ENCODE measurements at places on chromosomes 11 and 22.

GRCh38 chr11:62137276-62137861 is 13.6 kb downstream of the INCENP start:
- DNase-seq, result no peak

GRCh38 chr11:133955945-133956421 is 785 bp downstream of the IGSF9B start:
- DNase-seq, result no peak

DNA sequence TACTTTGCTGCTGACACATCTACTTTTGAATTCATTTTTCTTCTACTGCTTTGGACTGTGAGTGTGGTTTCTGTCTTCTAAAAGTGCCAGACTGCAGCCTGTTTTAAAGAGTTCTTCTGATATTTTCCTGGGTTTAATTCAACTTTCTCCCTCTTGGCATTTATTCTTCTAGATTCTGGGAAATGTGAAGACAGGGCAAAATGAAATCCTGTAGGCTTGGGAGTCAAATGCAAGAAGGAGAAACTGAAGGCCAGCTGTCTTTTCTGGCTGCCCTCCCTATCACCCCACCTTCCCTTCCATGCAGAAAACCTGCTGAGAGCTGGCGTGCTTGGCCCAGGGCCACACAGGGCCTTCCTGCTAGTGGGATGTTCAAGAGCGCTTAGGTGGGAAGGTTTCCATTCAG is 7.6 kb downstream of the ZNF70 start:
- DNase-seq, result no peak

DNA sequence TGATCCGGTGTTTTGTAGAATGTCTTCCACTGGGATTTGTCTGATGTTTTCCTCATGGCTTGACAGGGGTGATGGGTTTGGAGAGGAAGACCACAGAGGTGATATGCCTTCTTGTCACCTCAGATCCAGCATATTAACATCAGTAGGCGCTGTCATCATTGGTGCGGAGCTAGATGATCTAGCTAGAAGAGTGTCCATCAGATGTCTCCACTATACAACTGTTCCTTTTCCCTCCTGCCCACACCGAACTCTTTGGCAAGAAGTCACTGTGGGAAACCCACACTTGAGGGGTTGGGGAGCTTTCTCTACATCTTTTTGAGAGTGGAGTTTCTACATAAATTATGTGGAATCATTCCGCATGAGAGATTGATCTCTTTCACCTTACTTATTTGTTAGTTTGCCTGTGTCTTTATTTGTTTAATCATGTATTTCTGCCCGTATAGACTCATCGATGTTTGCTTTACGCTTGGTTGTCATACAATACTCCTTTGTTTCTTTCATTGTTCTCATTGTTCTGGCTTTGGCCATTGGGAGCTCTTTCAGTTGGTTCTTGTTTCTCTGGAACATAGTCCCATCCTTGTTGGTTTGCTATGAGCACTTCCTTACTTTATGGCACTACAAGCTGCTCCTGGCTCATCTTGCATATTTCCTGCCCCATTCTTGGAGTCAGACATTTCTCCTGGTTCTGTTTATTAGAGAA is 1420.3 kb downstream of the BRD1 start:
- no peak for DNase-seq

GRCh38 chr22:39476664-39477063 is 19.9 kb downstream of the MGAT3 start:
- no peak for DNase-seq

DNA sequence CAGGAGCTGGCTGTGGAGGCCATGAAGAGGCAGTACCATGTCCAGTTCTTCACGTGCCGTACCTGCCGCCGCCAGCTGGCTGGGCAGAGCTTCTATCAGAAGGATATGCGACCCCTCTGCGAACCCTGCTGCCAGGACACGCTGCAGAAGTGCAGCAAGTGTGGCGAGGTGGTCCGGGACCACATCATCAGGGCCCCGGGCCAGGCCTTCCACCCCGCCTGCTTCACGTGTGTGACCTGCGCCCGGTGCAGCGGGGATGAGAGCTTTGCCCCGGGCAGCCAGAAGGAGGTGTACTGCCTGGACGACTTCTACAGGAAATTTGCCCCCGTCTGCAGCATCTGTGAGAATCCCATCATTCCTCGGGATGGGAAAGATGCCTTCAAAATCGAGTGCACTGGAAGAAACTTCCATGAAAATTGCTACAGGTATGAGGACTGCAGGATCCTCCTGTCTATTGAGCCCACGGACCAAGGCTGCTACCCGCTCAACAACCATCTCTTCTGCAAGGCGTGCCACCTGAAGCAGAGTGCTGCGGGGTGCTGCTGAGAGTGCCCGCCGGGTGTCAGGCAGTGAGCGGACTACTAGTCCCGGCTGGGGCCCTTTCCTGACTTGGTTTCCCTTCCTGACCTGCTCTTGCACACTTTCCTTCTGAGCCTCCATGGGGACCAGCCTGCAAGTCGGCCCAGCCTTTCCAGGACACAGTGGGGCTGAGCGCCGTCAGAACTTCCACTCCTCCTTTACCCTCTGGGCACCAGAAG is 22.0 kb upstream of the PHF21A start:
- DNase-seq, result no peak

DNA sequence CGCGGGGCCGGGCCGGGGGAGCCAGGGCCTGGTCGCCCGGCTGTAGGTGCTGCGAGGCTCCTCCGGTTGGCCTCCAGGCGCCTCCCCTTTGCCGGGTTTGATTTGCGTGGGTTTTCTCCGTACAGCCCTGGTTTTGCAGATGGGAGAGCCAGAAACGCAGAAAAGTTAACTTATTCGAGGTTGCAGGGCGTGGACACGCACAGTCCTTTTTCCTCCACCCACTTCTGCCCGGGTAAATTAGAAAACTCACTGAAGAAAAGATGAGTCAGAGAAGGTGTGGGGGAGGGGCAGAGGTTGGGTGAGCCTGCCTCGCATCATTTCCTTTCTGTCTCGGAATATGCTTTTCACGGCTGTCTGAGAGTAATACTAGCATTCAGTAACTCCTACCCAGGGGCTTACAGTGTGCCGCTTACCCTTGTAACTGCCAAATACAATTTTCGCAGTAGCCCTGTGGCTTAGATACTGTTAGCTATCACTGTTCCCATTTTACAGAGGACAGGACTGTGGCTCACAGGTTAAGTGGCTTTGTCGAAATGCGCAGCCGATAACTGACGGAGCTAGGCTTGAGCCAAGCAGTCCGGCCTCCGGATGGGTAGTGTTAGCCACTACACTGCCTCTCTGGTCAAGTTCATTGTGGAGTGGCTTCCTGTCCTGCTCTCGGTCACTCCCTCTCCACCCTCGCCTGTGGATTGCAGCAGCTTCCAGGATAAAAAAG is 812 bp downstream of the FADD start:
- DNase-seq, result peak; percentile 75

GRCh38 chr11:63766531-63767235 is 1.9 kb downstream of the ZFTA start:
- DNase-seq, result no peak

GRCh38 chr11:73325036-73325981 is 17.2 kb downstream of the ARHGEF17 start:
- DNase-seq, result no peak

DNA sequence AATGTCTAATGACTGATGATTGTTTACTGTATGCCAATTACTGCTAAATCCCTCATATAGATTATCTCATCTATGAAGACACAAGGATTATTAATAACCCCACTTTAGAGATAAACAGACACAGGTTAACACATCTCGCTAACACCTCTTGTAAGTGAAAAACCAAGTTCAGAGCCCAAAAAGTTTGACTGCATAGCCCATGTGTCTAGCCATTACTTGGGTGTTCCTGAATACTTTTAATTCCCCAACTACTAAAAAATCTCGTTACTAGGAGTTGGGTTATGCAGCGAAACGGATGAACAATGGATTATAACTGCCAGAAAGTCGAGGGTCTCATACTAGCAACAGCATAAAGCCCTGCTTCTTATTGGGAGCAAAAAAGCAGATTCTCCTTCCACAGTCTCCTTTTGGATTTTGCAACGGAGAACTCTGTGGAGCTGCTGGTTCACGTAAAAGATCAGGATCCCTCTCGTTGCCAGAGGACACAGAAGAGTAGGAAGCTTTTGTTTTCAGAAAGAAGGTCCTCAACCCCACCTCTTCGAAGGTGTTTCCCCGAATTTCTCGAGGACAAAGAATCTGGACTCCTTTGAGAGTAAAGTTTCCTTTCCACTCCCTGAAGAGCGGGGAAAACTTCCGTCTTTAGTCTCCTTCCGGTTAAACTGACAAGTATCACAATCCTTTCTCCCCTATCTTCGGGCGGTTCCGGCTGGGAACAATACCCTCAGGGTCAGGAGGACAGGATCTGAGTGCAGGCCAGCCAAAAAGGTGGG is 979 bp downstream of the ZBED5 start:
- no peak for DNase-seq

DNA sequence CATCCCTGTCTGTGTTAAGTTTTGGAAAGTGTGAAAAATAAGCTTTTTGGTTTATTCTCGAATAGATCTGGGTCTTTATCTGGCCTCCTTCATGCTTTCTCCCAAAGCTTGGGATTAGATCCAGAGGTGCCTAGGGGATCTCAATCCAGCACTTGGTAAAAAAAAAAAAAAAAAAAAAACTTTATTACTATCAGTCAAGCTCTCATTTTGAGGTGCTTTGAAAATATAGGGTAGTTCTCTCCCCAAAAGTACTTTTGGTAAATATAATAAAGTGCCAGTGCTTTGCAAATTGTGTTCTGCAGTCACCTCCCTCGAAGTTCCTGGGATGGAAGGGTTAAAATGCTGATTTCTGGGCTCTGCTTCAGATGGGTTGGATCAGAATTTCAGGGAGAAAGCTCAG is 15.5 kb upstream of the CEP295 start:
- DNase-seq, result no peak

GRCh38 chr11:111406589-111406988 is 27.5 kb upstream of the POU2AF1 start:
- DNase-seq, result no peak

- DNase-seq, result no peak
These were observed 43.1 kb downstream of the PITPNB start for GRCh38 chr22:27875951-27876350.

DNA sequence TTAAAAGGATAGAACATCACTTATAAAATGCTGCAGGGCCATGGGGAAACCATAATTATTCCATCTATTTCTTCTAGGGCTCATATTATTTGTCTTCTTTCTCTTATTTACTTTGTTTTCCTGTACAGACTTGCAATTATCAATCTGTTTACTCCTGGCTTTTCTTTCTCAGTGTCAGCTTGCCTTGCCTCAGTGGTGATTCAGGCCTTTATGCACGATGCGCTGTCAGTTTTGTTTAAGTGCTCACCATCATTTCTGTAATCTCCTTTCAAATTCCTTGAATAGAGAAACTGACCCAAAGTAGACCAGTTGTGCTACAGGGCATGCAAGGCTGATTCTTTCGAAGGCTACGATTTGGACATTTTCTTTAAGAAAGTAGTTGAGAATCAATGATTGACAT is 4.7 kb downstream of the PDHX start:
- no peak for DNase-seq

GRCh38 chr22:27603800-27604144 is 197.8 kb downstream of the MN1 start:
- no peak for DNase-seq

DNA sequence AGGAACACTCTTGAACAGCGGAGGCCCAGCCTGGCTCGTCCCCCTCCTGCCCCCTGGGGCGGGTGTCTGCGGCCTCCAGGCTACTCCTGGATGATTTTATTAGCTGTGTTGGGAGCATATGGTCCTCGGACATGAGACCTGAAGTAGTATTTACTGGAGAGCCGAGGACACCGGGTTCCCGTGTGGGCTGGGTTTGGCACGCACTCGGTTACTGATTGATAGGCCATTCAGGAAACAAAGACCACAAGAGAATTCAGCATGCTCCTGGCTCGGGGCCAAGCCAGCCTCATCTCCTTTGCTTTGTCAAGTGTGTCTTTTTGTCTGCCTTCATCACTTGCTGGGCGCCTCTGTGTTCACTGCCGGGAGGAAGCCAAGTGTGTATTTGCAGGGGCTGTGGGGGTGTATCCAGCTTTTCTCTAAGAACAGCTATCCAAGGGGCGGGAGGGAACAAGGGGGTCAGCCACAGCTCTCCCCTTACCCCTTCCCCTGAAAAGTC is 9.7 kb downstream of the FXYD2 start:
- DNase-seq, result peak; percentile 72

DNA sequence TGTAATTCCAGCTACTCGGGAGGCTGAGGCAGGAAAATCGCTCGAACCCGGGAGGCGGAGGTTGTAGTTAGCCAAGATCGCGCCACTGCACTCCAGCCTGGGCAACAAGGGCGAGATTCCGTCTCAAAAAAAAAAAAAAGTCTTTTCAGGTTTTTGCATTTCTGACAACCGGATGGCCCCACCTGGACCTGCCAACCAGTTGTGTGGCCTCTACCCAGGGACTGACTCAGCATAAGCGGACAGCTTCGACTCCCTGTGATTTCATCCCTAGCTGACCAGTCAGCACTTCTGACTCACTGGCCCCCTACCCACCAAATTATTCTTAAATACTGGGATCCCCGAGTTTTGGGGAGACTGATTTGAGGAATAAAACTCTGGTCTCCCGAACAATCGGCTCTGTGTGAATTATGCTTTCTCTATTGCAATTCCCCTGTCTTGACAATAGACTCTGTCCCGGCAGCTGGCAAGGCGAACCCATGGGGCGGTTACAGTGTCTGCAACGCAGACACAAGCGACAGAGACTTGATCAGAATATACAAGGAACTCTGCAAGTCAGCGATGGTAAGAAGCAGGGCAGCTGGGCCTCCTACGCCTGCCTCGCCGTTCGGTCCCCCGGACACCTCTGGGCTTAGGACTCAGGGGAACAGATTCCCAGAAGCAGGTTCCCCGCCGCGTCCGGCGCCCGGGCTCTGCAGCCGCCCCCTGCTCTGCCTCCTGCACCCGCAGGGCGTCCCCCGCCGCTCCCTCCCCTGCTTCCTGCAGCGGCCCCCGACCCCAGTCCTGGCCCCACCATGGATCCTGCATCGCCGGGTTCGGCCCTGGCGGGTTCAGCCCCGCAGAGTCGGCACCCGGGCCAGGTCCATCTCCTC is 741 bp upstream of the TALDO1 start:
- DNase-seq, result no peak

- no peak for DNase-seq
These were observed 305.6 kb downstream of the TBC1D22A start for GRCh38 chr22:47067911-47068625.

GRCh38 chr22:41856469-41856868 is 23.6 kb downstream of the SREBF2 start:
- DNase-seq, result no peak

DNA sequence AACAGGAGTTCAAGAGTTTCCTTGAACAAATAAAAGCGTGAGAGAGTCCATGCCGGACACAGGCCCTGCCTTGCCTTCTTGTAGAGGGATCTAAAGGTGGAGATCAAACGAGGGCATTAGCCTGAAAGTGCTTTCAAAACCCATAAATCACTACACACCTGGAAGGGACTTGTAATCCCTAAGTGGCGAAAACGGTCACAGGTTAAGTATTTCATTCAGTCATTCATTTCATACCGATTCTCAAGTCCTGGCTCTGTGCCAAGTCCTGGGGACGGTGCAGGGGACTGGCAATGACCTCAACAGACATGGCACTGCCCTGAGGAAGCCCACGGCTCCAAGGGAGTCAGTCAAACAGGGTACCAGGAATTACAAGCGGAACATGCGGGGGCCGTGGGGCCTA is 26.6 kb downstream of the ELFN2 start:
- DNase-seq, result no peak

GRCh38 chr22:29348041-29348440 is 32.5 kb upstream of the RASL10A start:
- no peak for DNase-seq

- DNase-seq, result no peak
These were observed 34.2 kb downstream of the IL18 start for GRCh38 chr11:112129656-112130055.

Data from activated naive CD4-positive, alpha-beta T cell (primary cell).